ENCODE measurements at places on chromosomes 12 and 14. TPM values are rescaled to one million over a fixed set of nuclear protein-coding genes. Genes with fewer than 3 reads are reported as not detected.

Gene SPTB
- 3.0 TPM for total RNA-seq

Gene TAS2R13
- total RNA-seq: 1.7 TPM

Gene DTX1
- total RNA-seq: 4.9 TPM

Gene TMTC2
- 77.1 TPM for total RNA-seq

DNA sequence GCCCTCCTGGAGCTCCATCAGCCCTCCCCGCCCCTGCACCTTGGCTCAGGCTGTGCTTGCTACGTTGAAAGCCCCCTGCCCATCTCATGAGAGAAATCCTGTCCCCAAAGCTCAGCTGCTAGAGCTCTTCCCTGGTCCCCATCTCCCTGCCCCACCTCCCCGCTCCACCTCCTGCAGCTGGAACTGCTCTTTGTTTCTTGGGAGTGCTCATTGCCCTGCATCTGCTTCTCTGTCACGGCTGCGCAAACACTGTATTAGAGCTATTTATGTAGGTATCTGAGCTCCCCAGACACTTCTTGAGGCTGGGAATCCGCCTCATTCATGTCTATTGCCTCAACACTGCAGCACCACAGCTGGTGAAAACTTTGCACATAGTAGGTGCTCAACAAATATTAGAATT lies 32.8 kb upstream of the PRIMA1 start:
- no peak for DNase-seq

DNA sequence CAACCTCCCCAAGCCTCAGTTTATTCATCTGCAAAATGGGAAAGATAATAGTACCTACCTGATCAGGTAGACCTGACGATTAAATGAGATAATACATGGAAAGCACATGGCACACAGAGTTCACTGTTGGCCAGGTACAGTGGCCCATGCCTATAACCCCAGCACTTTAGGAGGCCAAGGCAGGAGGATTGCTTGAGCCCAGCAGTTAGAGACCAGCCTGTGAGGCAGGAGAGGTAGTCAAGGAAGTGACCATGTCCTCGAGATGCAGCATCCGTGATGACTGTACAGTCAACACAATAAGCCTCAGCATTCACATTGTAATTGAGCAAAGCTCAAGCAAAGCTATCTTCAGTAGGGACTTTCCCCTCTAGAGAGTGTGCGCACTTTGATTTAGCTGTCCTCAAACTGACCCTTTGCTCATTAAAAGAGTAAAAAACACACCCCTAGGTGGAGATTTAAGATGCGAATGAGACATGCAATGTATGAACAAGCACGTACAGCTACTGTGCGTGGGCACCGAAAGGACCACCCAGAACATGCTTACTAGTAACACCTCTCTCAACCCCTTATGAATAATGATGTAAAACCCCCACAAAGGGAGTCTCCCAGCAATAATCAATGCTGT lies 9.9 kb downstream of the ISCU start:
- no peak for DNase-seq

Gene NEUROD4
- total RNA-seq: not detected

Gene PTCSC3
- 2.3 TPM for total RNA-seq

GRCh38 chr12:31205054-31205453 lies 120.9 kb downstream of the SINHCAF start:
- peak; percentile 16 for DNase-seq

DNA sequence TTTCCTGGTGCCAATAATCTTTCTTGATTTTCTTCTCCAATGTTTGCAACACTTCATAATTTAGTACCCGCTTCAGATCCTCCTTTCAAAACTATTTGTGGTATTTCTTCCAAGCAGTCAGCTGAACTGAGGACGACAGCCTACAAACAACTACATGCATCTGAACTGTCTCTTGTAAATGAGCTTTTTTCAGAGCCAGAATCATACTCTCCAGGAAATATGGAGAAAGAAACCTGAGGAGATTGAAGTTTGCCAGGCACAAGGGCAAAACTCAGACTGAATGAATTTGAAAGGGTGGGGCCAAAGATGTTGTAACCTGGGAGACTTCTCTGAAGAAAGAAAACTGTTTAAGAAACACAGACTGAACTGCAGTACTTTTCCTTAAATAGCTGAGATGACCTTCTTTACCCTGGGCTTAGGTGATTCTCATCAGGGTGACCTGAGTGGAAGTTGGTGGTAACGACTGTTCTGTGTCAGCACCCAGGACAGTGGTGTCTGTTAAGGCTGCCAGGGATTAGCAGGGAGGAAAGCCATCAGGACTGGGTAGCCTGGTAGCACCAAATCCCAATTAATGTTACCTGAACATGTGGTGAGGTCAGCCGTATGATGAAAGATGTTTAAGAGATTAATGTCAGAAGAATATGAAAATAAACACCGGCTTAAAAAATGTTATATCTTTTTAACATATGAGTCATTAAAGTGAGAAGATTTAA lies 95.0 kb downstream of the TGFB3 start:
- DNase-seq: peak; percentile 46

DNA sequence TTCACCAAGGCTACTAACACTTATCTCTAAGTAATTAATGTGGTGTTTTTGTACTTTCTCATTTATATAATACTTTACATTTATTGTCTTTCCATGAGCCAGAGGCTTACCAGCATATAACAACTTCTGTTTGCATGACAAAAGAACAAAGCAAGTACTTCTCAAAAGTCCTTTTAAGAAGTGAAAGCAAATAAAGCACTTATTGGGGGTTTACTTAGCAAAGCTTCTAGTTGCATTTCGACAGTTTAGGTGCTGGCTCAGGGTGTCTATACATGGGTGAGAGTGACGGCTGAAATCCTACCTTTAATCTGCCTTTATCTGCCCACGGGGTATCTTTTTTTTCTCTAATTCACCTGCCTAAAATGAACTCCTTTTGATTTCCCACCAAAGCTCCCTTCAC lies 21.0 kb upstream of the DCN start:
- DNase-seq: no peak

Gene FOXN4
- total RNA-seq: 0.25 TPM

DNA sequence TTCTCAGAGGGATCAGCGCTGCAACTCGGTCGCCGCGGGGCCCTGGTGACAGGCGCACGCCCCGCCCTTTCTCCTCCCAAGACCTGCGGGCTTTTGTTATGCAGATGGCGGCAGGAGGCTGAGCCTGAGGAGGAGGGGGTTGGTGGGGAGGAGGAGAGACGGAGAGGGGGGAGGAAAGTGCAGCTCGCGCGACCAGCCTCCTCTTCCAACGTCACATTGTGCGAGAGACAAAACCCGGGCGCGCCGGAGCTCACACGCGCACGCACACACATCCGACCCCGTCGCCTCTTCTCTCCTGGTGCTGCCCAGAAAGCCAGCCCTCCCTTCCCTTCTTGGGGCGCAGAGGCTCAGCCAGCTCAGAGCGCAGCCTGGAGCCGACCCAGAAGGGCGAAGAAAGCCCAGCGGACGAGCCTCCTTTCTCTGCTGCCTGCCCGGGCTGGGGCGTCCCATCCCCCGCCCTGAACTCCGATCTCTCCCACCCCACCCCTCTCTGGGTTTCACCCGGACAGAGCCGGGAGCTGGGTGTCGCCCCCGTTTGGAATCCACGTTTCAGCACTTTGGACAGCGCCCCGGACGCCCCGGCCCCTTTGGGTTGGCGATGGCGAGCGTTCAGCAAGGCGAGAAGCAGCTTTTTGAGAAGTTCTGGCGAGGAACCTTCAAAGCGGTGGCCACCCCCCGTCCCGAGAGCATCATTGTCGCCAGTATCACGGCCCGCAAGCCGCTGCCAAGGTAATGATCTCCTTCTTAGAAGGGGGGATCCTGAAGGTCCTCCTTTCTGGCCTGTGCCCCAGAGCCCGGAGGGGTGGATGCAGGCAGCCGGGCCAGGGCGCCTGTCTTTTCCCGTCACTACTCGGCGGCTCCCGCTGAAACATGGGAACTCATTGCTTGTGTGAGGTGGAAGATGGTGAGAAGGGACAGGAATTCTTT lies at the start of gene SRRM4:
TSS of gene SRRM4 (plus strand) at position 257 of the 927 bp plus-strand sequence. CDS start at position 599, 342 bp downstream.
- DNase-seq: peak; percentile 59

DNA sequence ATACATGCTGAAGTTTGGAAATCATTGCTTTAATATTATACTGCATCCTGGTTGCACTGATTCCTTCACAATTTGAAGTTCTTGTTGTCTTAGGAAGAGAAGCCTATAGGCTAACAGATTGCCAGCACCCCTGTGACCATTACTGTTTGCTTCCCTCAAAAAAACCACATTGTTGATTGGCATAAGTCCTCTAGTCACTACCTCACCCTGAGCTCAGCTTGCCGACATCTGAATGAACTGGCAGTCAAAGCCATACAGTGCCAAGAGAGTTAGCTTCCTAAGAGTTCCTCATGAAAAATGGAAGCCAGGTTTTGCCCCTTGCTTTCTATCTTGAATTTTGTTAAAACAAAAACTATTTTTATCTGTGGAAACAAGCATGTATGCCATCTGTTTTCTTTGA lies 276.1 kb downstream of the SYT1 start:
- no peak for DNase-seq

- no peak for DNase-seq
These were observed 338.1 kb upstream of the TMEM132C start for GRCh38 chr12:127928615-127929571.

DNA sequence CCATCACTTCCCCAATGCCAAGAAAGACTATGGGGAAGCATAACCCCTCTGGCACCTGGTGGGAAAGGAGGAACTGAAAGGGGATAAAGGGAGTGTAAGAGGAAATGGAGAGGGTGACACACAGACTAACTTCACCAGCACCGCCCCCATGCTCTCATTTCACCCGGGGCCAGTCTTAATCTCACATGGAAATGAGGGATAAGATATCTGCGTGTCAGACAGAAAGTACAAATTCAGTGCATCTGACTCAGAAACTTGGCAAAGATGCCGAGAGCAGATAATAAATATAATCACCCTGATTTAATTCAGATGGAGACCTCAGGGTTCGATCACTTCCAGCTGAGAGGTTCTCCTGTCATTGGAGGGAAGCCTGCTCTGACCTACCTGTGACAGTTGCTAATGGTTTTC lies 191.6 kb downstream of the DUSP6 start:
- no peak for DNase-seq

- peak; percentile 28 for DNase-seq
These were observed 5.9 kb downstream of the SERPINA6 start for GRCh38 chr14:94317259-94317658.

Gene TAS2R31
- total RNA-seq: 3.2 TPM

- DNase-seq: no peak
These were observed 26.6 kb downstream of the ZNF410 start for GRCh38 chr14:73913256-73913655.

DNA sequence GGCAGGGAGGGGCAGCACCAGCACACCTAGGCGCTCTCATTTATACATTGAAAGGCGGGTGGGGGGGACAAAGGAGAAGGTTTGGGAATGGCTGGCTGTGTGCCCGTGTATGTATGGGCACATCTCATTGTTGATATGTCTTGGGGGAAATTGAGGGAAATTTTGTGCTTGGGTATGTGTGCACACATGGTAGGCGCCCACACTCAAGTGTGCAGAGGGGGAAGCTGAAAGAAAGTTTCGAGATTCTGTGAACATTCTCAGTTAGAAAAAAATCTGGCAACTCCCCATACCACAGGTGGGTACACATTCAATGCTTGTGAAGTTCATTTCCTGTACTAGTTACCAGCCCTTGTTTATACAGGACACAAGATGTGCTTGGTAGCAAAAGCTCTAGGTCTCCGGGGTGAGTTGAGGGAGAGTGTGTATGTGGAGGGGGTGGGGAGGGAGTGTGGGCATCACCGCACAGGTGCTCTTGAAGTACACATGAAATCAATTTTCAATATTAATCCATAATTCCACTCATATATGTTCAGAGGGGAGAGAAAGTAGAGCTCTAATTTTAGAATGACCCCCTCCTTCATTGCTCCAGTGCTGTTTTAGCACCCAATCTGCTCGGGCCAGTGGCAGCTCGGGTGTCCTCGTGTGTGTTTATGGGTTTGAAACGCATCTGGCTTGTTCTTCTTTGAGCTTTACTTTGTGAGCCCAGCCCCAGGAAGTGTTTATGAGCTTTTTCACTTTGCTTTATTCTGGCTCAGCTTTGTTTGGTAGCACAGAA lies 286.0 kb downstream of the ZFP36L1 start:
- DNase-seq: peak; percentile 56

Gene BICDL1
- total RNA-seq: 5.2 TPM

GRCh38 chr14:70113211-70113610 lies 75.5 kb downstream of the SLC8A3 start:
- DNase-seq: no peak

DNA sequence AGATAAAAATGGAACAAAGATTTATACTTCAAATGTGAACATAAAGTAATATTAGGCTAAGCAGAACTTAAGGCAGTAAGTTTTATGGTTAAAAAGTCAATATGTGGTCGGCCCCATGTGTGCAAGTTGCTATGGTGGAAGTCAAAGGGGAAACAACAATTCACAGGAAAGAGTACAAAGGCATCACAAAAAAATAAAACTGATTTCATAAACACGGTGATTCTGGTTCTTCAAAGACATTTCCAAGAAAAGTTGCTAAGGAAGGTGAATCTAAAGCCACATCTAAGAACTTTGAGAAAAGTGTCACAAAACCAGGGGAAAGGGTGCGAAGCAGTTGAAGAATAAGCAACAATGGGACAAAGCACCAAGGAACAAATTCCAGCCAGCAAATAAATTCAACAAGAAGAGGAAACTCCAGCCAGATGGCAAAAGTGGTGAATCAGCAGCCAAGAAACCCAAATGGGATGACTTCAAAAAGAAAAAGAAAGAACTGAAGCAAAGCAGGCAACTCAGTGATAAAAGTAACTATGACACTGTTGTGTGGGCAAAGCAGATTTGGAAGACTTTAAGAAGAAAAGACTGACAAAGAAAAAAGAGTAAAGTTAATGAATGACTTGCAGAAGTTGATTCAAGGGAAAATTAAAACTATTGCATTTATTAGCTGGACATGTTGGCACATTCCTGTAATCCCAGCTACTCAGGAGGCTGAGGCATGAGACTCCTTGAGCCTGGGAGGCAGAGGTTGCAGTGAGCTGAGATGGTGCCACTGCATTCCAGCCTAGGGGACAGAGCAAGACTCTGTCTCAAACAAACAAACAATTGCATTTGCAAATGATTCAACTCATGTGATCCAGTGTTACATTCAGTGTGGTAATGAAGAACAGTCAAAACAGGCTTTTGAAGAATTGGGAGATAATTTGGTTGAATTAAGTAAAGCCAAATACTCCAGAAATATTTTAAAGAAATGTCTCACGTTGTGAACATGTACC lies 19.5 kb downstream of the PTGDR start:
- no peak for DNase-seq

DNA sequence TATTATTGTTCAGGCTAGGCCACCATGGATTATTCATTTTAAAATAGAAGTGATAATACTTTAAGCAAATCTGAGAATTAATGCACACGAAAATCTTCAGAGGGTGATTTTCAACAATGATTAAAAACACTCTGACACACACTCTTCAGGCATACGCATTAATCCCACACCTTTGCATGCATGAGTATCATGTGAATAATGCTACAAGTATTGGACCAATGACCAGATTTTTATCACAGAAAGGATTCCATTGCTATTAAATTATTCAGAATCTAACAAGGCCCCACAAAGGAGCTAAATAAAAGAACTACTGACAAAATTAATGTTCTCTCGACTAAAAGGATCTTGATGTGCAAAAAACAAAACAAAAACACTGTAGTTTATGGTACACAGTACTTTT lies 11.1 kb downstream of the EPS8 start:
- no peak for DNase-seq

All from lung (tissue), 17 donors.